ENCODE measurements at places on chromosomes 7 and 10.

DNA sequence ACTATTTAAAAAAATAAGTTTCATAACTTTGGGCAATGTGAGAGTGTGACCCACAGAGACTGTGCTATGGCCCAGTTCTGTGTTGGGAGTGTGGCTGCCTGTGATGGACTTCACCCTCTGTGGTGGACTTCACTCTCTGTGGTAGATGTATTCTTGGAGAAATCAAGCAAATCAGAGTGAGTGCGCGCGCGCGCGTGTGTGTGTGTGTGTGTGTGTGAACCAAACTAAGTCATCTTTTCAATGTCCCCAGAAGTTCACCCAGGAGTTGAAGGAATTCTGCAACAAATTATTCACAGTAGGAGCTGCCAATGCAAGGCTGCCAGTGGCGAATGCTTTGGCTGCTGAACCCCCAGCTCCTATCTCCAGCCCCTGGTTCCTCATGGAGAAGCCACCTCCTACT is 184.5 kb downstream of the ADAM12 start:
- no peak for DNase-seq

DNA sequence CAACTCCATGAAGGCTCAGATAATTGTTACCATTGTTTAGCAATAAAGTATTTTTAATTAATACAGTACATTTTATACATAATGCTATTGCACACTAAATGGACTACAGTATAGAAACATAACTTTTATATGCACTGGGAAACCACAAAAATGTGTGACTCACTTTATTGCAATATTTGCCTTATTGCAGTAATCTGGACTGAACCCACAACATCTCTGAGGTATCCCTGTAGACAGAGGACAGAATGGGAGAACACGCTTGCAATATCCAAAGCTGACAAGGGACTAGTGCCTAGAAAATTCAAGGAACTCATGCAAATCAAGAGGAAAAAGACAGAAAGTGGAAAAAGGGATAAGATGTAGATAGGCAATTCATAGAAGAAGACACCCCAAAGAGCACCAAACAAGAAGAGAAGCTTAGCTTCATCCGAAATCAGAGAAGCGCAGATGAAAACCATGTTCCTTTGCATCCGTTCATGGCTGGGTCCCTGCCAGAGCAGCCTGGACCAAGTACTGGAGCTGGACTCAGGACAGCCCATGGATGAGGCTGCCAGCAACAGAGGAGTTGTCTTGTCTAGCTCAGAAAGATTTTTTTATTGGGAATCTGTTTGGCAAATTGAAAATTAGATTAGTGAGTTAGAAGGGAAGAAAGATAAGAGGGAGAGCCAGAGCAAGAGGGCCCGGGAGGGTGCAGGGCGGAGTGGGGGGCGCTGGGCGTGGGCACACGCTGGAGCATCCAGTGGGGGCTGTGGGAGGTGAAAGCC is 16.0 kb upstream of the GALNTL5 start:
- DNase-seq, result no peak

GRCh38 chr7:107471292-107472070 is 1.6 kb downstream of the GPR22 start:
- no peak for DNase-seq

GRCh38 chr10:125375210-125375609 is 214.8 kb upstream of the CTBP2 start:
- DNase-seq, result no peak

DNA sequence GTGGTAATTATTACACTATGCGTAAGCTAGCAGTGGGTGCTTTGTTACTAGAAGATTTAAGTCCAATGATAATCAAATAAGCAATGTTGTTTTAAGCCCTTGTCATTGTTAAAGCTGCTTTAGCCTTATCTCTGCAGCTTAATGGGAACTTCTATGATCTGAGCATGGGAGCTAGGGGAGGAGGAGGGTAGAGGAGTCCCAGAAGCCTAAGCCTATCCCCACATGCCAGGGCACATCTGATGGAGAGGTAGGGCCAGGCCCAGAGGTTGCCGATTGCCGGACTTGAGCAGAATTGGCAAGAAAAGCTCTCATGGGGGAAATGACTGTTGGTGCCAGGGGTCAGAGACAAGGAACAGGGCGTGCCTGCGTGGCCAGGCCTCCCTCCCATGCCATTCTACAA is 13.4 kb downstream of the CUBN start:
- DNase-seq, result no peak

DNA sequence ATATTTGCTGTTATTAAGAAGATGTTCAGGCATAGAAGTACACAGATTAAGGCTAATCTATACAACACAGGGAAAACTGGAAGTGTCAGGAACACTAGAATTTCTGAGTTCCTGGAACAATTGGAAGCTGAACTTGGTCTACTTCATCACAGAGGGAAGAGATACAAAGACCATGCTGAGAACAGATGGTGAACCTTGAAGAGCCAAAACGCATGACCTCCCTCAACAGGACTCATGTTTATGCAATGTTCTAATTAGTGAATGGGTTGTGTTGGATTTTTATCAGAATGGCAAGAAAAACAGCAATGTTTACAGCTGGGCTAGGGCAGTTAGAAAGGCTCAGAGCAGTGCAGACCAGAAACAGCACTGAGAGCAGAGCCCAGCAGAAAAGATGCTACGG is 94.9 kb downstream of the SFMBT2 start:
- DNase-seq, result no peak

DNA sequence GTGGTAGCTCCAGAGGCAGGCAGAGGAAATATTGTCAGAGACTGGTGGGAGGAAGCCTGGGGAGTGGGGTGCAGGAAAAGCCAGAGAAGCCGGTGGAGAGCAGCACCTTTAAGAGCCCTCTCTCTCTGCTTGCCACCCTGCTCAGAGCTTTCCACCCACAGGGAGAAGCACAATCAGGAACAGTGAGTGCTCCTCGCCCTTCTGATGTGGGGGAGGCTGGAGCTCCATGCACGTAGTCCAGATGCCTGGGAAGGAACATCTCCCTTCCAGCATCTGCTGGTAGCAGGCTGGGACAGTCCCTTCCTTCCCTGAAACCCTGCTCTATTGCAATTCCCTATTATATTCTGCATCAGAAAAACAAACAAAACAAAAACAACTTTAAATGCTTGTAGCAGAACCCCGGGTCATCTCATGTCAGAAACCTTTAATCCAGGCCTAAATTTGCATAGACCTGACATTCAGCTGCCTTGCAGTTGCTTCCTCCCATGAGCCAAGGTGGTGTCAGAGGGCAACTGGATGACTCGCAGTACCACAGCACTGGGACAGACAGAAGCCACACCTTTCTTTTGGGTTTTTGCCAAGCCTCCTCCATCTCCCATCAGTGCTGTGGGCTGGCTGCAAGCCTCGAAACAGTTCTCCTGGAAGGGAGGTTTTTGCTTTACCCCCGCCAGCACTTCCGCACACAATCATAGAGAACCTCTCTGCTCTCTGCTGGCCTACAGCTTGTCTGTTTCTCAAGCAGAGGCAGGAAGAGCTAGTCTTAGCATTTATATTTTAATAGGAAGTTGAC is 13.1 kb downstream of the AVPI1 start:
- no peak for DNase-seq

DNA sequence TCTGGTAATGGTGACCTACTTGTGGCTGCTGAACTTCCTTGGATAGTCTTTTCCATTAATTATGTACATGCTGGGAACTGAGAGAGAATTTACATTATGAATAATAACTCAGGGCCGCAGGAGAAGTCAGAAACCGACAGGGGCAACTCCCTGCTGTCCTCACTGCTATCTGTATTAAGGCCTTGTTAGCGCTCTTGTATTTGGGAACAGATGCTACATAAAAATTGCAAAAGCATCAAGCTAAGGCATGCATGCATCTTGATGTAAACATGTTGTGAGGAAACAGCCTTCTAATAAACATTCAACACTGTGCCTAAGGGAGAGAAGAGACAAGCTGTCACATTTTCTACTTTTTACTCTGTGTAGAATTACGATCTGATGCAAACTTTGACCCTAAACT is 158.4 kb downstream of the PARD3 start:
- no peak for DNase-seq

GRCh38 chr10:75950307-75950706 is 518.9 kb downstream of the LRMDA start:
- no peak for DNase-seq

- DNase-seq, result peak; percentile 7
These were observed 84.3 kb upstream of the PHF14 start for GRCh38 chr7:10889266-10889898.

GRCh38 chr7:140732416-140732815 is 35.9 kb downstream of the NDUFB2 start:
- no peak for DNase-seq

GRCh38 chr7:112204499-112205342 is 1.5 kb downstream of the DOCK4 start:
- no peak for DNase-seq

DNA sequence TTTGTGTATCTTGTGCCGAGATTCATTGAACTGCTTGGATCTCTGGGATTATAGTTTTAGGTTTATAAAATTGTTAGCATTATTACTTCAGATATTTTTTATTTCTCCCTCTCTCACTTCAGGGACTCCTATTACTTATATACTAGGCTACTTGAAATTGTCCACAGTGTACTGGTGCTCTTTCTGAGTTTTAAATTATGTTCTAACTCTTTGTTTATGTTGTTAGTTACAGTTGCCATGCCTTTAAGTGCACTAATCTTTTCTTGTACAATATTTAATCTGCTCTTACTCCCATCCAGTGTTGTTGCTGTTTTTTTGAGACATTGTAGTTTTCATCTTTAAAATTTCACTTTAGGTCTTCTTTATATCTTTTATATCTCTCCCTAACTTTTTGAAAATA is 13.1 kb downstream of the PLEKHS1 start:
- no peak for DNase-seq

DNA sequence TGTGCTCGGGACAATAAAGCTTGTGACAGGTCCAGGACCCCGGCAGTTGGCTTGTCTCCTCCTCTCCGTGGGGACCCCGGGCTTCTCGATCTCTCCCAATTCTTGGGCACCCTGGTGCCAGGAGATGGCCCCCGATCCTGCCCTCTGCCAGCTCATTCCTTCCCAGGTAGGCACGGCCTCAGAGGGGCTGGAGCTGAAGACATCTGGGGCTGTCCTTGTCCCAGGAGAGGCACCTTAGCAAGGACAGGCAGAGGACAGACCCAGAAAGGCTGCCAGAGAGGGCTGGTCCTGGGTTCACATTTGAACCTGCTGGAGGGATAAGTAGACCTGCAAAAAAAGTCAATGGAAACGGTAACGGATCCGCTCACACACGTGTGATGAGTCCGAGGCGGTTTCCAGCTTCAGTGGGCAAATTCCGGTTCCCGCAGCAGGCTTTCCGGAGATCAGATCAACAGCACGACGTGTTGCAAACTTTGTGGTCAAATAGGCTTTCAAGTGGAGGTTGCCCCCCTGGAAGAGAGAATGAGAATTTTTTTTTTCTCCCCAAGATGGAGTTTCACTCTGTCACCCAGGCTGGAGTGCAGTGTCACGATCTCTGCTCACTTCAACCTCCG is 47.7 kb upstream of the GTF2IRD1 start:
- no peak for DNase-seq

GRCh38 chr7:30780941-30781340 is 9.7 kb downstream of the MINDY4 start:
- DNase-seq, result no peak

DNA sequence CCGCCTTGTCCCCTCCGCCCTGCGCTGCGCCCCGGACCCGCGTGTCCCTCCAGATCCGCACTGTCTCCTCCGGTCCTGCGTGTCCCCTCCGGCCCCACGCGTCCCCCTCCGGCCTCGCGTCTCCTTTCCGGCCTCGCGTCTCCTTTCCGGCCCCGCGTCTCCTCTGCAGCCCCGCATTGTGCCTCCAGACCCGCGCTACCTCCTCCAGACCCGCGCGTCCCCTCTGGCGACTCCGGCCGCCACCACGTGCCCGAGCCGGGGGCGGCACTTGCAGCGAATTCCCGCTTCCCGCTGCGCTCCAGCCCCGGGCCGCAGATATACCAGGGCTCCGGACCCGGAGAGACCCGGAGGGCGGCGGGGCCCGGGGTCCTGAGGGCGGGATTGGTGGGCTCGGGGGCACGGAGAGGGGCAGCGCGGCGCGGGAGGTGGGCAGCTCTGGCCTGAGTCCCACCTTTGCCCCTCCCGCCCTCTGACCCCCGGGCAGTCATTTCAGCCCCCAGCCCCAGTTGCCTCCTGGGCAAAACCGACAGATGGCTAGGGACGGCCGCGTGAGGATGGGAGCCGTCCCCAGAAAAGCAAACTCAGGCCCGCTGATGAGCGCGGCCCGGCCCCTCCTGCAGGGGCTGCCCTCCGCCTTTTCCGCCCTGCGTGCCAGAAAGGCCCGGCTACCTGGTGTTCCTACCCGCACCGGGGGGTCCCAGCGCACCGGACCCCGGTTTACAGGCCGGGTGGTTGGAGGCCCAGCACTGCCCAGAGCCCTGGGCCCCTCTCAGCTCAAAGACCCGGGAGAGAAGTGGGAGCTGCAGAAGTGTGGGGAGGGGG is 56.5 kb downstream of the RBM17 start:
- DNase-seq, result no peak

- no peak for DNase-seq
These were observed 165.4 kb downstream of the KIAA1217 start for GRCh38 chr10:24374134-24374915.

DNA sequence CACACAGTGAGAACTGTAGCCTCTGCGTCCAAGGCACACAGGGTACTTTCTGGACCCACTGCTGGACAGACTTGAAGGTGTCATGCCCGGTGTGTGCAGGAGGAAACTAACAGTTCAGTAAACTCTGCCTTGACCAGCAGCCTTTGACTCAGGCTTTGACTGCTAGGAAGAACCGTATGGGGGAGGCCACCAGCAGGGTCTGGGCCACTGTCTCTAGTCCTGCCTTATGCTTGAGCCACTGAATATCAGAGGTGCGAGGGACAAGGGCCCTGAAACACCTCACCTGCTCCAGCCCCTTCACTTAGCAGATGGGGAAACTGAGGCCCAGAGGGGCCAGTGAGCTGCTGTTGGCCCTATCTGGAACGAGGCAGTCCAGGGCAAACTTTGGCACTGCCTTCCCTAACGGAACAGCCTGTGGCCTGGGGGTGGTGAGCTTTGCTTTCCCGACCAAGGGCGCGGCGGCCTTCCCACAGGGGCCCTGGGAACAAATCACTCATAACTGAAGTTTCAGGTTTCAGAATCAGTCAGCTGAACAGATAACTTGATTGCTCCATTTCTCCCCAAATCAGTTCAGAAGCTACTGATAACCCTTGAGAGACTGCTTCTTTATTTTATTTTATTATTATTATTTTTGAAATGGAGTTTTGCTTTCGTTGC is 130.0 kb downstream of the FAM53B start:
- DNase-seq, result peak; percentile 37

DNA sequence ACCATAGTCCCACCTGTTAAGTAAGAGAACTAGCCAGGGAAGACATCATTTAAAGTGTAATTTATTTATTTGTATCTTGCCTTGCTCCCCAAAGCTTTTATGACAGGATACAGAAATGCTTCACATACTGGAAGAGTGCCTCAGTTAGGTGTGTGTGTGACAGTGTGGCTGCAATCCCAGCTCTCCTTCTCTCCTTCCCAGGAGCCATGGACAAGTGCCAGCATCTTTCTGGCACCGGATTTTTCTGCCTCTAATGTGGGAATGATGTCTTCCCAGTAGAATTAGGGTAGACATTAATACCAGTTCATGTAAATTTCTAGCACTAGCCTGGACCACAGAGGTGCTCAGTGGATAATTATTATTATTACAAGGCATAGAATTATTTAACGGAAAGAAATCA is 30.3 kb upstream of the ATXN7L1 start:
- DNase-seq, result no peak

- no peak for DNase-seq
These were observed 208.1 kb downstream of the TCF7L2 start for GRCh38 chr10:113158183-113158582.

GRCh38 chr7:136333636-136334035 is 356.5 kb upstream of the MTPN start:
- no peak for DNase-seq

- DNase-seq, result no peak
These were observed 478 bp upstream of the ZNF22 start for GRCh38 chr10:45000138-45000751.

- peak; percentile 62 for DNase-seq
These were observed 24.8 kb downstream of the FAM53B start for GRCh38 chr10:124719213-124719851.
